Aorta (tissue), 5 donors: ENCODE measurements at places on chromosomes 13 and 19. TPM values are rescaled to one million over a fixed set of nuclear protein-coding genes. Genes with fewer than 3 reads are reported as not detected.

DNA sequence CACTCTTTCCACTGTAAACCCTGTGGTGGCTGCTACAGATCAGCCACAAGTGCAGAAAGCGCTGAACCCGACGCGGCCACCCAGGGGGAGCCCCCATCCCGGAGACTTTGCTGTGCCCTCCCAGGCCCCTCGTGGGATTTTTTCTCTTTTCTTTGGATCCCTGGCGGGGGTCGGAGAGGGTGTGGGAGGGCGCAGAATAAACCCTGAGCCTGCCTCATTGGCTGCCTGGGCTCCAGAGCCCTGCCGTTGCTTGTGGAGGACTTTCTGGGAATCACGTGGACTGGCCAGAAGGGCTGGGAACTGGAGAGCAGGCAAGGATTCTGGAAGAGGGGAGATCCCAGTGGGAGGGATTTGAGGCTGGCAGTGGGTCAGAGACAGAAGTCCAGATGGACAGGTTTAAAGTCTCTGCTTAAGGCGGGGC lies 24.9 kb downstream of the GADD45B start:
- H3K4me1 ChIP-seq: no peaks in the 10 kb centered on the region
- no peaks in the 10 kb centered on the region for H3K27me3 ChIP-seq
- H3K4me3 ChIP-seq: no peak overlapping the region
- no peaks in the 10 kb centered on the region for H3K36me3 ChIP-seq

DNA sequence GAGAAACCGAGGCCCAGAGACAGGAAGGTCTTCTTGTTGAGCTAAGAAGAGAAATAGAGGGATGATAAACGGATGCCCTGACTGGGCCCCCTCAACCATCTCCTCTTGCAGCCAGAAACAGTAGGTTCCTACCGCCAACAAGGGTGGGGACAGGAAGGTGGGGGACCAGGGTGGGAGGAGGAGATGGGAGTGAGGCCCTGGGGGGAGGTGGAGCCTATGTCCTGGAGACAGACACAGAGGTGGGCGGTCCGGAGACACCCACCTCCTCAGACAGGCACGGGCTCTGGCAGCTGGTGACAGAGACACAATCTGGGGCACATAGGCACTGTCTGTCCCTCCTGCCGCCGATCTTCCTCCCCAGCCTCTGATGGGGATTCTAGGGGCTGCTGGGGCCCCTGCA lies 16.9 kb downstream of the GADD45B start:
- DNase-seq: no peak
- H3K4me3 ChIP-seq: no peak overlapping the region
- H3K27ac ChIP-seq: no peak overlapping the region
- no peaks in the 10 kb centered on the region for H3K4me1 ChIP-seq
- no peaks in the 10 kb centered on the region for H3K36me3 ChIP-seq

DNA sequence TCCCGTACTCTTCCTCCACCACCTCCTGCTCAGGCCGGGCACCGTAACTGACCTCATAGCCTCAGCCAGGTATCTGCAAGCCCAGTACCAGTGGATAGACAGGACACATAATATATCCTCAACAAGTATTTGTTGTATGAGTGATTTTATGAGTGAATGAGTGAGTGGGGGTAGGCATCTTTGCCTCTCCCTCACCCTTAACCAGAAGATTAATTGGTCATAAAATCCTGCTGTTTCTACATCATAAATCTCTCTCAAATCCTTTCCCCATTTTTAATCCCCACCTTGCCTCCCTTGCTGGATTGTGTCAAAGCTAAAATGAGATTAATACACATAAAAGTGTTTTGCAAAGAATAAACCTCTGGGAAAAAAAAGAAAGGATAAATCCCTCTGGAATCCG lies 44.4 kb upstream of the HMGB1 start:
- no peaks in the 10 kb centered on the region for H3K27me3 ChIP-seq
- no peaks in the 10 kb centered on the region for H3K4me1 ChIP-seq
- H3K36me3 ChIP-seq: no peaks in the 10 kb centered on the region
- no peak overlapping the region for H3K27ac ChIP-seq
- no peak for DNase-seq

DNA sequence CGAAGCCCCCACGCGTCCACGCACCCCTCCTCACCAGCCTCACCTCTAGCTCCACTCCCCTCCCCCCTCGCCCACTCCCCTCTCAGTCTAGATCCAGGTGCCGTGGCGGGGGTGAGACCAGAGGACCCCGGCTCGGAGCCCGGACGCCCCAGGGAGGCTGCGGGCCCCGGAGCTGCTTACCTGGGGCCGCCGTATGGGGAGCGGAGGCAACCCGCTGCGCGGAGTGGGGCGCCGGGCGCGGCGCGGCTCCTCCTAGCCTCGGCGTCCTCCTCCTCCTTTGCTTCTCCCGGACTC lies 353 bp downstream of the ENOX1 start:
- H3K27me3 ChIP-seq: no peaks in the 10 kb centered on the region
- DNase-seq: no peak
- H3K27ac ChIP-seq: no peak overlapping the region

EXOC3L2 gene
- 13.9 TPM for total RNA-seq
